ENCODE measurements at places on chromosomes 1 and 21.

GRCh38 chr1:1883092-1883873 lies 7.6 kb downstream of the GNB1 start:
- DNase-seq: no peak

DNA sequence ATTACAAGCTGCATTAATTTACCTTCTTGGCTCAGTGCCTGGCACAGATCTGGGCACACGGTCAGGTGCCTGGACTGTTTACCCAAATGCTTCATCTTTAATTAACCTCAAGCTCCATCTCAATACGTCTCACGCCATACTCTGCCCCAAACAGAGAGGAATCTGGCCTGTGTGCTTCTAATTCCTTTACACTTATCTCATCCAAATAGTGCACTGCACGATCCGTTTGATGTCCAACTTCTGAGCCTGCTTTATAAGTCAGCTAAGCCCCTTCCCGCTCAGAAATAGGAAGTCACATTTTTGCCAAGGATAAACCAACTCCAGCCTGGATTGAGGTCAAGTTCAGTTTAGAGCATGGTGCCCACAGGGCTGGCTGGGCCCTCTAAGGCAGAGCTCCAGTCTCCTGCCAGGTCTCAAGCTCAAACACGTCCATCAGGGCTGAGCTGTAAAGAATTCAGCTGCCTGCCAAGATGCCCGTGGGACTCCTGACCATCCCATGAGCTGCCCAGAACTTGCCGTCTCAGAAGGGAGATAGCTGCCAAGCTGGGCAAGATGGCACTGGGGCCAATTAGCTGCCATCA lies 233.5 kb downstream of the TRABD2B start:
- DNase-seq: no peak

DNA sequence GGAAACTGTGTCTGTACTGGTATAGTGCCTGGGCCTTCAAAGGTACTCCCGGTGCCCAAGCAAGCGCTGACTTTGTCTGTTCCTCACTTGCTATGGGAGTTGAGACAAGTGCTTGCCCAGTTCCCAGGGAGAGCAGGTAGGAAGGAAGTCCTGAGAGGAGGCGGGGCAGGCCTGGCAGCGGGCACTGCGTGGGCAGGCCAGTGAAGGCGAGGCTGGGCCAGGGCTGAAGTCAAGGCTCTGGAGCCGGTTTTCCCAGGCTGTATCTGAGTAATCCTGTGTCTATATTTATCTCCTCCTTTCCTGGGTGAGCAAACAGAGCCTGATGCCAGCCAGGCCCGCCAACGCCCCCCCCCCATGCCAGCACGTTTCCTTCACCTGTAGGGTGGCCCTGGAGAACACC lies 15.9 kb upstream of the EDN2 start:
- DNase-seq: no peak

DNA sequence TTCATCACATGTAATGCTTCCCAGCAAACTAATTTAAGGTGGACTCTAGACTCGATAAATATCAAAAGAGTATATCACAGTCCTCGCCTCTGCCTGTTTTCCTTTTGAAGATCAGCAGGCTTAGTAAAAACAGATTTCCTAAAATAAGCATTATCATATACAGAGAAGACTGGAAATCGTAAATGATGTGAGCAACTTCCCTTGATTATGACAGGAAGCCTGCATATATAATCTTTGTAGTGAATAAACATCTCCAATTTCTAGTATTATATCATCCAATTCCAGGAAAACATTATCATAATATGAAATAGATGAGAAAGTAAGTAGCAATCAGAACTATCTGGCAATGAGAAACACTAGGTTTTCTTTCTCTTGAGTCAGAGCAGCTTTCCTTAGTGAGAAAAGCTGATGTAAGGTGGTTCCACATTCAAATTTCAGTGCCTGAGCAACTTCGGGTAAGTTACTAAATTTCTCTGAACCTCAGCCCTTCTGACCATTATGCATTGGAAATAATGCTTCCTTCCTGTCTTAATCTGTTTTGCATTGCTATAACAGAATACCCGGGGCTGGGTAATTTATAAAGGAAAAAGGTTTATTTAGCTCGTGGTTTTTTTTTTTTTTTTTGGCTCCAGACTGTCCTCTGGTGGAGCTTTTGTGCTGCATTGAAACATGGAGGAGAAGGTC lies 12.6 kb upstream of the POU2F1 start:
- no peak for DNase-seq

DNA sequence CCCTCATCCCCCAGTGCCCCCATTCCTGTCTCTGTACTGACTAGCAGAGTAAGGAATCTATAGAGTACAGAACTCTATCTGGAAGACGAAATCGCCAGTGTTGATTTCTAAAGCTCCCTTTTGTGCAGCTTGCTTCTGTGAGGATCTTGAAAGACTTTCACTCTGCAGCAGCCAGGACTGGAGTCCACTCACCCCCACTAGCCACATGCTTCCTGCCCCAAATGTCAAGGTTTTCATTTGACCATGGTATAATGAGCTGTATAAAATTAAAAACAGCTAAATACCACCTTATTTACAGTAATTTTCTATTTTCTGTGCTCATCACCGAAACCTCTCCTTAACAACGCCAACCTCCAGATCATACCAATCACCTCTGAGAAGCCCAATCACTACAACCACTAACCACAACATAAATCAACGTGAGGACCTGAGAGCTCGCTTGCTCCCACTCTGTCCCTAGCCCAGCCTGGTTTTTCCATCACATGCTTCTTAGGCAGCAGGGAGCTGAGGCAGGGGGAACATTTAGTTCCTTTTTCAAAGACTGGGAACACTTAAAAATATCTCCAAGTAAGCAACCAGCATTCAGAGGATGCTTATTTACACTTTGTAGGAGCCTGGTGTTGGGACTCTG lies 56.1 kb upstream of the IRF2BP2 start:
- no peak for DNase-seq

GRCh38 chr1:74205266-74205665 lies 7.2 kb downstream of the FPGT start:
- peak; percentile 23 for DNase-seq

DNA sequence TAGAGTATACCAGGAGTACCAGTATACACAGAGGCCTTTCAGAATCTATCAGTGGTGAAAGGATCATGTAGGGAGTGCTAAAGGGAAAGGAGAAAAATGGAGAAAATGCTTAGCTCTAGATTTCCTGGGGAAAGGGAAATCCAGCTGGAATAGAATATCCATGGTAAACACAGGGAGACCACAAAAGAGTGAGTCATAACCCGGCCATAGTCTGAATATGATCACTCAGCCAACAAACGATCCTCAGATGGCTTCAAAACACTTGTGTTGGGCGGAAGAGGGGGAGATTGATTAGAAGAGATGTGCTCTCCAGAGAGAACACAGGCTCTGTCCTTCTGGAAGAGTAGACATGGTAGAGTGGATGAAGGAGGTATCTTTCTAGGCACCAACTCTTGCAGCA lies 180.6 kb downstream of the PAPPA2 start:
- DNase-seq: peak; percentile 52

- peak; percentile 71 for DNase-seq
Measured at GRCh38 chr1:214840356-214840755, 237.4 kb downstream of the CENPF start.

DNA sequence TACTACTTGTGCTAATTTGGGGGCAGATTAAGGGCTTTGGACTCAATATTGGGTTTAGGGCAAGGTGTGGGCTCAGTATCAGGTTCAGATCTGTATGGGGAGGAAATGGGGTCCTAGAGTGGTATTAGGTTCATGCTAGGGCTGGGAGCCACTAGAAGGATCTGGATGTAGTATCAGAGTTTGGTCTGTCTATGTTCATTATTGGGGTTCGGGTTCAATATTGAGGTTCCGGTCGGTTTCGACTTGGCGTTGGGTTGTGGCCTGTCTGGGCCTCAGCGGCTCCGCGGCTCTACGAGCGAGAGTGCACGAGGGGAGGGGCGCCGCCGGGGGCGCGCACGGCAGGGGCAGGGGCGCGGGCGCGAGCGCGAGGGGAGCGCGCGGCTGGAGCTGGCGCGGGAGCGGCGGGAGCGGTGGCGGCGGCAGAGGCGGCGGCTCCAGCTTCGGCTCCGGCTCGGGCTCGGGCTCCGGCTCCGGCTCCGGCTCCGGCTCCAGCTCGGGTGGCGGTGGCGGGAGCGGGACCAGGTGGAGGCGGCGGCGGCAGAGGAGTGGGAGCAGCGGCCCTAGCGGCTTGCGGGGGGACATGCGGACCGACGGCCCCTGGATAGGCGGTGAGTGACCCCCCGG lies at the start of gene PTPRF:
PTPRF (plus strand) TSS at position 401 of the 624 bp plus-strand sequence. CDS start 14,193 bp downstream, outside the sequence.
- no peak for DNase-seq

DNA sequence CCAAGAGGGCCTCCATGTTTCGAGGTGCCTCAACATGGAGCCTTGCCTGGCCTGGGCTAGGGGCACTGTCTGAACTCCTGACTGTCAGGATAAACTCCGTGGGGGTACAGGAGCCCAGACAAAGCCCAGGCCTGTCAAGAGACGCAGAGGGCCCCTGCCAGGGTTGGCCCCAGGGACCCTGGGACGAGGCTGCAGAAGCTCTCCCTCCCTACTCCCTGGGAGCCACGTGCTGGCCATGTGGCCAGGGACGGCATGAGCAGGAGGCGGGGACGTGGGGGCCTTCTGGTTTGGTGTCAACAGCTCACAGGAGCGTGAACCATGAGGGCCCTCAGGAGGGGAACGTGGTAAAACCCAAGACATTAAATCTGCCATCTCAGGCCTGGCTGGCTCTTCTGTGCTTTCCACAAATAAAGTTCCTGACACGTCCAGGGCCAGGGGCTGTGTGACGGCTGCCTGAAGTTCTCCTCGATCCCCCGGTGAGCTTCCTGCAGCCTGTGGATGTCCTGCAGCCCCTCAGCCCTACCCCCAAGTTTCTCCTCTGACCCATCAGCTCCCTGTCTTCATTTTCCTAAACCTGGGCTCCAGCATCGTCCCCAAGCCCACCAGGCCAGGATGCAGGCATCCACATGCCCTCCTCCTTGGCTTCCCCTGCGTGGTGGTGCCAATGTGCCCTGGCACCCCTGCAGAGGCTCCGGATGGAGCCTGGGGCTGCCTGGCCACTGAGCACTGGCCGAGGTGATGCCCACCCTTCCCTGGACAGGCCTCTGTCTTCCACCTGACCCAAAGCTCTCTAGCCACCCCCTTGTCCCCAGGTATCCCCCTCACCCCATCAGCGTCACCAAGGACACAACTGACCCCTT lies 12.8 kb upstream of the LRRC3 start:
- DNase-seq: no peak

DNA sequence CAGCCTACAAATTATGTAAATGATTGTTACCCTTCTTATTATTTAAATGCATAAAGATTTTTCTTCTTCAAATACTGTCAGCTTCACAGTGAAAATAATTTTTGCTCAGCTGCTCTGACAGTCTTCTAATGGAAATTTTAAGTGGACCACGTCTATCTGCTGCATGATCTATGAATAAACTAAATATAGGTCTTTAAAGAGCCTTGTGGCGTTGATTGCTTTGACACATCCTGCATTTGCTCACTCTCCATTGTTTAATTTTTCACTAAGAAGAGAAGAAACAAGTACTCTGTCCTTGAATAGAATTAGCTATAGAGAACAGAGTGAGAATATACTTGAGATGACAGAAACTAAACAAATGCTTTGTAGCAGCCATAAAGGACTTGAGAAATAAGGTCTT lies 826.1 kb downstream of the MRPL39 start:
- DNase-seq: no peak

GRCh38 chr1:153760440-153760839 lies 14.8 kb upstream of the SLC27A3 start:
- DNase-seq: no peak

DNA sequence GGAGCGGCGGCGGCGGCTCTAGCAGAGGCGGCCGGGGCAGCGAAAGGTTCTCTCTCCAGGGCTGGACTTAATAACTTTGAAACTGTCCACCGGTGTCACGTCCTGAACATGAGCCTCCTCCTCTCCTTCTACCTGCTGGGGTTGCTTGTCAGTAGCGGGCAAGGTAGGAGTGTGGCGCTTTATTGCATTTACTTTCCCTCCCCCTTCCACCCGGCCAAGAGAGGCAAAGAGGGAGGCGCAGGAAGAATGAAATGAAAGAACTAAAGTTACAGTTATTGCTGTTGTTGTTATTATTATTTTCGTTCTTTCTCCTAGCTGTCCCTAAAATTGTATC lies 214 bp downstream of the NCAM2 start:
- DNase-seq: no peak

GRCh38 chr1:23506376-23507107 lies 22.6 kb upstream of the ASAP3 start:
- DNase-seq: no peak

DNA sequence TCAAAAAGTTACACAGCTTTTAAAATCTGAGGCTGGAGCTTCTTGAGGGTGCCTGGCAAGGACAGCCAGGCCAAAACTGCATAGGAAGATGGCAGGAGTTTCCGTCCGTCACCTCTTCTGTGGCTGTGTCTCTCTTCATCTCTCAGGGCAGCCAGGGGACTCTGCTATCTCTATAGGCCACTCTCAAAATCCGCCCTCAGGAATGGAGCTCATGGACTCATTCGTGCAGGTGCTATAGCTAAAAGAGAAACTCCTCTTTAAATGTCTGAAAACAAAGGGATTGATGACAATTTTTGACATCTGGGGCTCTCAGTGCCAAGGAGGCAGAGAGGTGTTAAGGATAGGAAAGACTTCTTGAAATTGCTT lies 27.2 kb downstream of the OVAAL start:
- no peak for DNase-seq
